Suprapubic skin (tissue), 4 donors: ENCODE measurements at places on chromosomes 6 and 20.
A peak's percentile ranks its signal among the peaks of the same experiment; 100 is the strongest.

- H3K27ac ChIP-seq = no peak overlapping the region
- no peaks in the 10 kb centered on the region for H3K4me1 ChIP-seq
- no peaks in the 10 kb centered on the region for H3K27me3 ChIP-seq
Measured at GRCh38 chr20:3000852-3001523, 42.4 kb upstream of the GNRH2 start.

DNA sequence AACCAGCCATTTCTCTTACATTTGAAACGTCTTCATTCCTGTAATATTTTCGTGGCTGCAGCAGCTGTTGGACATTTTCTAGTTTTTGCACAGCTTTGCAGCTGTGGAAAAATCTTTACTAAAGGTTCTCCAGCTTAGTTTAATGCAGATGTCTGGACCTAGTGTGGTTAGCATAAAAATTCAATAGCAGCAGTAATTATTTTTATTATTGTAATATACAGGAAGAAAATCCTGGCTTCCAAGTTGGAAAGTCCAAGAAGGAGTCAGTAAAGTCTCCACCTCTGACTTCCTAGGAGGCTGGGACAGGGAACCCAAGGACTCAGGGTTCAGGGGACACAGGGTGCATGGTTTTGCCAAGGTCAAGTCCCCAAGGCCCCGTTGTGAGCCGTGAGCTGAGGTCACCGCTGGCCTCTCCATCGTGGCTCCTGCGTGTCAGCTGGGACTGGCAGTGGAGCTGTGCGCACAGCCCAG is 230.6 kb downstream of the FNDC1 start:
- H3K4me1 ChIP-seq = no peaks in the 10 kb centered on the region
- no peak overlapping the region for H3K27ac ChIP-seq
- no peaks in the 10 kb centered on the region for H3K27me3 ChIP-seq
- no peak for DNase-seq

GRCh38 chr20:24493181-24493580 is 23.8 kb downstream of the SYNDIG1 start:
- no peaks in the 10 kb centered on the region for H3K27me3 ChIP-seq
- no peaks in the 10 kb centered on the region for H3K4me1 ChIP-seq
- DNase-seq = no peak
- H3K4me3 ChIP-seq = no peak overlapping the region
- no peaks in the 10 kb centered on the region for H3K36me3 ChIP-seq
- H3K27ac ChIP-seq = no peak overlapping the region

- no peak overlapping the region for H3K4me3 ChIP-seq
- no peaks in the 10 kb centered on the region for H3K36me3 ChIP-seq
- peaks cover 3% of the 10 kb centered on the region for H3K4me1 ChIP-seq
- DNase-seq = peak; percentile 89
- no peak overlapping the region for H3K27ac ChIP-seq
- H3K27me3 ChIP-seq = peaks cover 3% of the 10 kb centered on the region
Measured at GRCh38 chr6:188821-189655, 103.2 kb upstream of the DUSP22 start.

DNA sequence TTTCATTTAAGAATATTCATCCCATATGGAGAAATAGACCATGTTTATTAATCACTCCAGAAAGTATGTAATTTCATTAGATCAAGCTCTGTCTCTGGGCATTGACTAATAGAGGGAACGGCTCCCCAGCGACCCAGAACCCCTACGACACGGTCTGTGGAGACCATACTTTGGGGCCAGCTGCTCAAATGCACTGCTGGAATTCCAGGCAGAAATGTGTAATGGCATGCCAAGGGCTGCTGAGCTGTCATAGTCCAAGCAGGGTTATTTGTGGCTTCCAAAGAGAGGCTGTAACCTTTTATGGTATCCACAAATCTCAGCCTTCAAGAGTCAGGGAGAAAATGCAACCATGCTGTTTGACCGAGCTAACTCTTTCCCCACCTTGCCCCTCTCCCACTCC is 755.8 kb downstream of the DHX35 start:
- no peak overlapping the region for H3K27ac ChIP-seq
- no peak for DNase-seq

GRCh38 chr6:163720005-163720404 is 305.5 kb downstream of the QKI start:
- no peak for DNase-seq
- H3K36me3 ChIP-seq = no peaks in the 10 kb centered on the region
- no peak overlapping the region for H3K4me3 ChIP-seq
- H3K27me3 ChIP-seq = no peaks in the 10 kb centered on the region

DNA sequence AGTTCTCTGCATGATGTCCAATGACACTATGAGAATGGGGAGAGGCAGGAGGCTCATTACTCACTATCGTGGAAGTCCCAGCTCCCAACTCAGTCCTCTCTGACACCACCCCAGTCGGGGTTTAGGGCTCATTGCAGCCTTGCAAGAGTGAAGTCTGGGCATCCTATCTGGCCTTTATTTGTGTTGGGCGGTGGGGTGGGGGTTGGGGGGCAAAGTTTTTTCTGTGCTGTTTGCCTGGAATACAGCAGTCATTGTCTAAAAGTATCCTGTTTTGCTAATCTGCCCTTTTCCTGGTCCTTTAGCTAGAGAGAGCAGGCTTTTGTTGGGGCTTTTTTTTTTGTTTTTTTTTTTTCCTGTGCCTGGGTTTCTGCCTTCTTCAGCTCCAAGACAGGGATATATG is 174.2 kb downstream of the MYLK4 start:
- no peaks in the 10 kb centered on the region for H3K27me3 ChIP-seq
- H3K27ac ChIP-seq = no peak overlapping the region
- H3K36me3 ChIP-seq = no peaks in the 10 kb centered on the region
- no peak overlapping the region for H3K4me3 ChIP-seq

- no peak overlapping the region for H3K4me3 ChIP-seq
- H3K27me3 ChIP-seq = peaks cover 22% of the 10 kb centered on the region
- DNase-seq = no peak
- H3K27ac ChIP-seq = no peak overlapping the region
- no peaks in the 10 kb centered on the region for H3K36me3 ChIP-seq
Measured at GRCh38 chr6:107718341-107718740, 105.8 kb downstream of the SCML4 start.

DNA sequence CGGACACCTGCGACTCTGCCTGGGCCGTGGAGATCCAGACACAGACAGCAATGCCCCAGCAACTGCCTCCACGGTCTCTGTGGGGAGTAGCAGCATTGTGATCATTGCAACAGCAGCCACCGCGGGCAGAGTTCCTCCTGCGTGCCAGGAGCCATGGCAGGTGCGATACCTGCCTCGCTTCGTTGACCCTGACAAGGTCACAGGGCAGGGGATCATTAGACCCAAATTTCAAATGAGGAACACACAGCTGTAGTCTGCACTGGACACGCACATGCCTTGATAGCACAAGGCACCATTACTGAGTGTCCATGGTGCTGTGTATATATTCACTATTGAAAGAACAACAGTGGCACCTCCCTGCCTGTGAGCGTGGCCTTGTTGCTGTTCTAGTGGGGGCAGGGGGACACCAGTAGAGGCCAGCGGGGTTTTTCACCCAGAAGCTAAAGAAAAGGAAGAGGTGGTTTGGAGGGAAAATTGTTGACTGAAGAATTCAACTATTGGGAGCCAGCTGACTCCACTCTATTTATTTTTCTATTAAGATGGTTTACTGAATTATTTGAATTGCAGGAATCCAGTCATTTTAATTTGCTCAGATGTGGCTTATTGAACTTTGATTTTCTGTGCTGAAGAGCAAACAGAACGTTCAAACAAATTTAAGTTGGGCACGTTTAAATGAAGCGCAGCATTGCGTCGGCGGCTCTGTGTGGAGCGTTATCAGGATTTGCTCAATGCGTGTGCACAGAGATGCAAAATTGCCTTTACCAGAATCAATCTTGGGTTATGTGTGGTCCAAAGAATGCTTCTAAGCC is 60.2 kb upstream of the RPS6KA2 start:
- peaks cover 6% of the 10 kb centered on the region for H3K4me1 ChIP-seq
- no peak overlapping the region for H3K27ac ChIP-seq
- H3K27me3 ChIP-seq = peaks cover 6% of the 10 kb centered on the region
- DNase-seq = no peak
- no peak overlapping the region for H3K4me3 ChIP-seq

DNA sequence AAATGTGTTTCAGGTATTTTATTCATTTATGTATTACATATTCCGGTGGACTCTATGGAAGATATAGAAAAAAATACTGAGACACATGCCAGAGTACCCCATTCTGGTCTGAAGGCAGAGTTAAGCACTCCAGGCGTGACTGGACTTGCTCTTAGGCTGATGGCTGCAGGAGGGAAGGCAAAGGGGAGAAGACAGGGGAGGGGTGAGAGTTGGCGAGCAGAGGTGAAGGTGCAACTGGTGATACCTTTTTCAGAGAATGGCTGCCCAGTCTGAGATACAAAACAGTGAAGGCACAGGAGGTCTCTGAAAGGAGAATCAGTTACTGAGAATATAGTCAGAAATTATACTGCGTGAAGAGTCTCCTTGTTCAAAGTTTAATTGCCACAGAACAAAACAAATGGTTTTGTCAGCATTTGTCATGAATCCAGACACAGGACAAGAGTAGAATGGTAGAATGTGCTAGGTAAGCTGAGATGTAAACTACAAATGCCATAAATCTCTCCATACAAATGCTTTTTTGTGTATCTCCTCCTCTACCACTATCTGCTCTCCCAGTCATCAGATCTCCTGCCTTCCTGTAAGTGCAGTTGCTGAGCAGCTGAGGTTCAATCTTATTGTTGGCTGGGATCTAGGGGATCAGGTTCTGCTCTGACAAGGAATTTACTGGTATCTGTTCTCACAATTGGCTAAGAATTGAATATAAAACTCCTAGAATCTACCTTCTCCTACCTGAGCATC is 104.2 kb upstream of the DST start:
- H3K4me3 ChIP-seq = no peak overlapping the region
- H3K27me3 ChIP-seq = no peaks in the 10 kb centered on the region
- no peak for DNase-seq
- peaks cover 7% of the 10 kb centered on the region for H3K4me1 ChIP-seq
- H3K36me3 ChIP-seq = no peaks in the 10 kb centered on the region
- no peak overlapping the region for H3K27ac ChIP-seq

DNA sequence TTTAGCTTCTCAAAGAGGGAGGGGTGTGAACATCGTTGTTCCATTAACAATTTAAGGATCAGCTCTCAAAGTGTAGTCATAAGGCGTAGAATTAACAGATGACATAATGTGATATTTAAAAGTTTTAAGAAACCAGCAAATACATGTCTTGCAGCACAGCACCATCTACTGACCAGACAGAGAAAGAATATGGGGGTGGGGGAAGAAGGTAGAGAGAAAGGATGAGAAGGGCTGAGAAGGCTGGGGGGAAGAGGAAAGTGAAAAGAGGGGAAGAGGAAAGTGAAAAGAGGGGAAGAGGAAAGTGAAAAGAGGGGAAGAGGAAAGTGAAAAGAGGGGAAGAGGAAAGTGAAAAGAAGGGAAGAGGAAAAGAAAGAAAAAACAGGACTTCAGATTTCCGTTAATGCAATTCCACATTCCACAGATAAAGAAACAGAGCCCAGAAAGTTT is 80.9 kb downstream of the HAO1 start:
- H3K4me1 ChIP-seq = no peaks in the 10 kb centered on the region
- DNase-seq = no peak
- H3K4me3 ChIP-seq = no peak overlapping the region

DNA sequence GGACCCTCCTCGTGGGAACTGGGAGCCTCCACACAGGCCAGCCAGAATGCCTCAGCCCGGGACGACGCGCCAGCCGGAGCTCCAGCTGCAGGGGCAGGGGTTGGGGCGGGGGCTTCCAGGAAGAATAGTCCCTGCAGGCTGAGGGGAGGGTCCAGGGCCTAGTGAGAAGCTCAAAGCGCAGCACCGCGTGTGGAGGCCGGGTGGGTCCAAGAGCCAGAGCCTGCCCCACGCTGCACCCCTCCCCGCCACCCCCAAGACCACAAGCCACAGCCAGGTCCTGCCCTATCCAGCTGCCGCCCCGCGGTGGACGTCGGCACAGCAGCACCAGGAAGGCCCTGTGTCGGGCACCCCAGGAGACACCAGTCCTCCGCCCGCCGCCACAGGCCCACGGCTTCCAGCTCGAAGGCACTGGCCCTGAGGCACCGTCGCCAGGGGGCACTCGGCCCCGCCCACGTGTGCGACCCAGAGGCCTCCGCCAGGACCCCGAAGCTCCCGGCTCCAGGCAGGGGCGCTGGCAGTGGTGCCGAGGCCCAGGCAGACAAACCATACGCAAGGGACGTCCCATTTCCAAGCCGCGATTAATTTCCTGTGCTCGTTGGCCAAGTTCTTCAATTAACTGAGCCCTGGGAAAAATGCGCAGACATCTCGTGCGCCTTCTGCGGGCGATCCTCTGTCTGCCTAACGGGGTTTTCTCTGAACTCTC is 19.5 kb downstream of the KCNQ2 start:
- H3K27ac ChIP-seq = no peak overlapping the region
- H3K4me3 ChIP-seq = no peak overlapping the region
- H3K36me3 ChIP-seq = no peaks in the 10 kb centered on the region
- no peak for DNase-seq
- peaks cover 94% of the 10 kb centered on the region for H3K27me3 ChIP-seq
- peaks cover 21% of the 10 kb centered on the region for H3K4me1 ChIP-seq

DNA sequence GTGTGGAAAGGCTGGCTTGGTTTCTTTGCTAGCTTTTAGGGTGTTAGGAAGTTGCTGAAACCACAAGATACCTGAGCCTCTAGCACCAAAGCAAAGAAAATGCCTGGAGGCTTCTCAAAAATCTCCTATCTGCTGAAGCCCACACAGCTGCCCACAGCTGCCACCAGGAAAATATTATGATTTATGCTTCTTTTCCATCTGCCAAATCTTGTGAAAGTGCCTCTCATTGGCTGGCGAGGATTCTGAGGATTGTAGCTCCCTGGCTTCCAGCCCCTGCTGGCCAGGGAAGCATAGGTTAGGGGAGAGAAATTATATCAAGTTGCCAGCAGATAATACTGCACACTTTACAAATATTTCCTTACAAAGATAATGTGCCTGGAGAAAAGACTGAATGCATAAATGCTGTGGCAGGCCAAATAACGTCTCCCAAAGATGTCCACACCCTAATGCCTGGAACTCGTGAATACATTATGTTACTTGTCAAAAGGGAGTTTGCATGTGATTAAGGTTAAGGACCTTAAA is 98.4 kb downstream of the MRPL14 start:
- peak; percentile 24 for DNase-seq
- H3K4me3 ChIP-seq = no peak overlapping the region
- H3K36me3 ChIP-seq = no peaks in the 10 kb centered on the region
- no peaks in the 10 kb centered on the region for H3K27me3 ChIP-seq
- peaks cover 6% of the 10 kb centered on the region for H3K4me1 ChIP-seq
- no peak overlapping the region for H3K27ac ChIP-seq

DNA sequence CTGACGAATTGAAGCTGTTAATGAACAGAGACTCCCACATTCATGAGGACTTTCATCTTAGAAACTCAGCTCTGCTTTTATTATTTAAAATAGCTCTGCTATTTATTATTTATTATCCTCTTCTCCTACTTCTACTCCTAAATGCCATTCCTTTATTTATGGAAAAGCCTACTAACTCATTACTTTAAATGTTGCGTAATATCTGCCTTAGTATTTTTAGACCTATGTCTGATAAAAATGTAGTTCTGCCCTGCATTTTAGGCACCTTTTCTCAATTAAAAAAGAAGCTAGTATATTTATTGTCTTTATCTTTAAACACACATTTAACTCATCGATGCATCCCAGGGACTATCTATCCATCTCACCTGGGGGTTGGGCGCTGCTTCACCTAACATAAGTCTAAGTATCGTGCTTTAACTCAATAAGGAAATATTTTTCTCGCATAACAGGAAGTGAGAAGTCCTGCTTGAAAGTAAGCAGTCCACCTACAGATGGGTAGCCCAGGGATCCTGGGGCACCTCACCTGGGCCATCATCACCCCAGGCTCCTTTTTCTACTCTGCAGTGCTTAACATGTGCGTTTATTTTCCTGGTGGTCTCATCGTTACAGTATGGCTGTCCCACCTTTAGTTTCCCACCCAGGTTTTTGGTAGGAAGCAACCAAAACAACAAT is 31.3 kb upstream of the FAM184A start:
- no peaks in the 10 kb centered on the region for H3K4me1 ChIP-seq
- H3K27me3 ChIP-seq = no peaks in the 10 kb centered on the region
- H3K27ac ChIP-seq = no peak overlapping the region
- no peaks in the 10 kb centered on the region for H3K36me3 ChIP-seq
